Muscle of arm (tissue), 14 donors: ENCODE measurements at places on chromosomes 13 and 19. TPM values are rescaled to one million over a fixed set of nuclear protein-coding genes. Genes with fewer than 3 reads are reported as not detected.

DNA sequence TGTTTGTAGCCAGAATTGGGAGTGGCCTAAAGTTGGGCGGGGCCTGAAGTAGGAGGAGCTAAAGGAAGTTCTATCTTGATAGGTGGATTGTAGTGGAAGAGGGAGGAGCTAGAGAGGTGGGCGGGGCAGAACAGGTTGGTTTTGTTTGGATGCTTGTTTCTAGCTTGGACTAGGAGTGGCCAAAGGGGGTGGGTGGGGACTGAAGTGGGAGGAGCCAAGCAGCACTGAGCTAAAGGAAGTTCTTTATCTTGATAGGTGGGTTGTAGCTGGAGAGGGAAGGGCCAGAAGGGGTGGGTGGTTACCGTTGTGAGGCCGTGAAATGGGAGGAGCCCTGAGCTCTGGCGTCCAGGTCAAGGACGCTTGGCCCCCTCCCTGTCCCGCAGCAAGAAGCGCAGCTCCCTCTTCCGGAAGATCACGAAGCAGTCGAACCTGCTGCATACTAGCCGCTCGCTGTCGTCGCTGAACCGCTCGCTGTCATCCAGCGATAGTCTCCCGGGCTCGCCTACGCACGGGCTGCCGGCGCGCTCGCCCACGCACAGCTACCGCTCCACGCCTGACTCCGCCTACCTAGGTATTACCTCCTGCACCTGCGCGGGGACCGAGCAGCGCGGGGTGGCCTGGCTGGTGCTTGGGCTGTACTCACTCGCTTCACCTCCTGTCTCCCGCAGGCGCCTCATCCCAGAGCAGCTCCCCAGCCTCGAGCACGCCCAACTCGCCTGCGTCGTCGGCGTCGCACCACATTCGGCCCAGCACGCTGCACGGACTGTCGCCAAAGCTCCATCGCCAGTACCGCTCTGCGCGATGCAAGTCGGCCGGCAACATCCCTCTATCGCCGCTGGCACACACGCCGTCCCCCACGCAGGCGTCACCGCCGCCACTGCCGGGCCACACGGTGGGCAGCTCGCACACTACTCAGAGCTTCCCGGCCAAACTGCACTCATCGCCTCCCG, 8.0 kb downstream of the DNASE2 start:
- no peak for DNase-seq

TMEM238 gene
- polyA plus RNA-seq, result not detected

DNA sequence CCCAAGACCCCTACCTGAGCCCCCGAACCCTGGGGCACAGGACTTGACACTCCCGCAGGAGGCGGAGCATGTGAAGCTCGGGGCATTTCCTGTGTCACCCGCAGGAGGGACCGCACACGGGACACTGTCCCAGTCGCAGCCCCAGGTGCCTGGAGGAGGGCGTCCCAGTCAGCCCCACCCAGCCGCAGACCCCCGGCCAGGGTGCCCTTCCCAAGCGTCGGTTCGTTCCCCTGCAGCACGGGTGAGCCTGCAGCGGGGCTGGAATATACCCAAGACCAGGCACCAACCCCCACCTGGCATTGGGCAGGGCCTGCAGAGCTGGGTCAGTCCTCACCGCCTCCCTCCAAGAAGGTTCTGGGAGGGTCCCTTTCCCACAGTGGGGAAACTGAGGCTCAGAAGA, 21.6 kb downstream of the TCF3 start:
- DNase-seq, result no peak

CD33 gene
- 3.0 TPM for polyA plus RNA-seq

DNA sequence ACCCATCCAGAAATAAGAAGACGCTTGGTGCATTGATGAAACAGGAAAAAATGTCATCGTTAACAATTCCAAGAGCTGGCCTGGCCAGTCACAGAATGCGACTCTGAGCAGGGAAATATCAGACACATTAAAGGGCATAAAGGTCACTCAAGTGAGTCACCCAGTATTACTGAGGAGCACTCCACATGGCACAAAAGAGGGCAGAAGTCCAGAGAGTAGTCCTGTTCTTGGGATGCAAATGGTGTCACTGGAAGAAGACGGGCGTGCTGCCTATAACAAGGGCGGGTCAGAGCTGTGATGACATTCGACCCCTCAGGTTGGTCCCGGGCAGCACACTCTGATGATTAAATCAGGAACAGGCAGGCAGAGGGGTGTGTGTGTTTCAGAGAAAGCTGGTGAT, 720.3 kb downstream of the UQCRFS1 start:
- no peak for DNase-seq

MAP4K1 gene
- 13.3 TPM for polyA plus RNA-seq

GRCh38 chr13:98813993-98814392, 61.5 kb upstream of the SLC15A1 start:
- DNase-seq, result no peak
